ENCODE measurements at places on chromosomes 12 and 14.

- DNase-seq: peak; percentile 28
Measured at GRCh38 chr14:52790011-52790755, 1.2 kb downstream of the GNPNAT1 start.

- DNase-seq: no peak
Measured at GRCh38 chr14:20789230-20789813, 8.3 kb downstream of the RNASE6 start.

GRCh38 chr12:21459474-21459873 is 22.0 kb downstream of the PYROXD1 start:
- no peak for DNase-seq

- peak; percentile 61 for DNase-seq
Measured at GRCh38 chr12:116015525-116015924, 262.0 kb downstream of the MED13L start.
